ENCODE measurements at places on chromosomes 5 and 9.

DNA sequence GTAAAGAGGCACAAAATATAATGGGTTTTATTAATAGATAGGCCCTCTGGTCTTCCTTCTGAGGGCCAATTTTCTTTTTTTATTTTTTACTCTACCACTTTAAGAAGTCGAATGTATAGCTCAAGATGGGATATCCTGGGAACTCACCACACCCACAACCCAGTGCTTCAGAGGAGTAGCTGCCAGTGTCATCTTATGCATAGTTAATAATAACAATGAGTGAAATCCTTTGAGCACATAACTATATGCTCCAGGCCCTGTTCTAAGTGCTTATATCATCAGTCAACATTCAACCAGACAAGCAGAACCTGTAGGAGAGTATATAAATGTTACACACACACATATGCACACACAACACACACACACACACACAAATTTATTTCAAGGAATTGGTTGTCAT lies 150.3 kb upstream of the ACTBL2 start:
- no peak for DNase-seq

- no peak for DNase-seq
These were observed 39.5 kb upstream of the TNFSF15 start for GRCh38 chr9:114845373-114845772.

- no peak for DNase-seq
These were observed 119.6 kb upstream of the FST start for GRCh38 chr5:53360811-53361210.

DNA sequence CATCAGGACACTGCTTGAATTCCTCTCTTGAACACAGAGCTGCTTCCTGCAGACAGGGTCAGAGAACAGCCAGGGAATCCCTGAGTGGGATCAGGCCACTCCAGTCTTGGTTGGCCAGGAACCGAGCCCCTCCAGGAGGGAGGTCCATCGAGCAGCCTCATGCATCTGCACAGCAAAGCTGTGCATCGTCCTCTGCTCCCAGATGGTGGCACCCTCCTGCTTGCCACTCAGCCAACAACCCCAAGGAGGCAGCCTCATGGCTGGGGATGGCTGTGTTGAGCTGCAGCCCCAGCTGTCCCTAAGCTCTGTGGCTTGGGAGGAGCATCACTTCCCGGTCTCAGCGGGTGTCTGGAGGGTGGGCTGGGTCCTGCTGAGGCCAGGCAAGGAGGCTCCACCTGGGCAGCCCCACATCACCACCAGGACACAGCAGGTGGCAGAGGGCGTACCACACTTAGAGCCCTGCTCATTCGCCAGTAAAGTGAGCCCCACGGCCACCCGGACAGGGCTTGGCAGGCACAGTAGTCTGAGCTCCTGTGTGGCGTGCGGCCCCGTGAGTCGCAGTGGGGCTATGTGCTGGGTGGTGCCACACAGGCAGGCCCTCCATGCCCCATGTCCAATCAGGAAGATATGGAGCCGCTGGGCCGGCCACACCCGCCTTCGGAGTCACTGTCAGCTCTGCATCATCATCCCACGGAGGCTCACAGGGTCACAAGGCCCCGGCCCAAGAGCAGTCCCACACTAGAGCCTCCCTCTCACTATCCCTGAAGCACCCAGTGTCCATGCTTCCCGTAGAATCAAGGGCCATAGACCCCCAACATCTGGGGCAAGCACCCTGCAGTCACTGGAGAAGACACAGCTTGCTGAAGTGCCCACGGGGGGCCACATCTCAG lies 11.9 kb downstream of the LPCAT1 start:
- DNase-seq = peak; percentile 37

GRCh38 chr5:94385767-94386166 lies 232.6 kb downstream of the KIAA0825 start:
- no peak for DNase-seq

- no peak for DNase-seq
These were observed 897 bp downstream of the NDST1 start for GRCh38 chr5:150508828-150509227.

DNA sequence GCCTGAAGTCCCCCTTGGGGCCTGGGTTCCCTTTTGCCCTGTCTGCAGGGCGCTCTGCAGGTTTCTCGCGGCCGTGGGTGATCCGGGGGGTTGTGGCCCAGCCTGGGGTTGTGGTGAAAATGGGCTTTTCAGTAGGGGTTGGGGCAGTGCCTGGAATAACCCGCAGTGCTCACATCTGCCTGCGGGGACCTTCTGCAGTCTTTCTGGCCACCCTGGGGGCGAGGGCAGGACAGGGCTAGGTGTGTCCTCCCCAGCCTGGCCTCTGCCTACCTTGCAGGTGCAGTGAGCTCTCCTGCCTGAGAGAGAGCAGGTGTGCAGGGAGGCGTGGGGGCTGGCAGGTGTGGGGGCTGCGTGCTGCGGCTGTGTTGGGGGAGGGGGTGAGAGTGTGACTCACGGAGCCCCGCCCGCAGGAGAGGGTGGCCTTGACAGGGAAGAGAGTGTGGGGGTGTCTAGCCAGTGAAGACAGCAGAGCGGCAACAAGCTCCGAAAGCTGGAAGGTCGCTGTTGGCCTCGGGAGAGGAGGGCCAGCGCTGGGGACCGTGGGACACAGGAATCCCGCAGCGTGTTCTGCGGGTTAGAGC lies 131.4 kb downstream of the MRPL36 start:
- no peak for DNase-seq

GRCh38 chr9:36592801-36593583 lies 20.3 kb downstream of the MELK start:
- DNase-seq = no peak

GRCh38 chr5:16544607-16545374 lies 72.0 kb downstream of the RETREG1 start:
- no peak for DNase-seq

- DNase-seq = no peak
These were observed 2.8 kb downstream of the TENT4A start for GRCh38 chr5:6715758-6716628.

DNA sequence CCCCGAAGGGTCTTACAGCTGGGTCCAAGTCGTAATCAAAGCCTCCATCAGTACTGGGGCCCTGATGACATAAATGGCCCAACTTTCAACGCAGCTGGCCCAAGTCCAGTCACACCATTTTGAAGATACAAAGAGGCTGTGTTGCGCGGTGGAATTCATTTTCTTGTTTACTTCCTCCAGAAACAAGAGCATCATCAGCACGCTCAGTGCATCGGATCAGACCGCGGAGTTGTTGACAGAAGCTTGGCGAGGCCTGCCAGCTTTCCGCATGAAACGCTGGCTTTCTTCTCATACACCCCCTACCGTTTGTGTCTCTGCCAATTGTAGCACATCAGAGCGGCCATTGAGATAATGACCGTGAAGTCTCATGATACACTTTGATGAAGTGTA lies 101.7 kb upstream of the SPATA31D4 start:
- no peak for DNase-seq

- no peak for DNase-seq
These were observed 48.2 kb downstream of the NKD2 start for GRCh38 chr5:1056611-1057484.

- DNase-seq = no peak
These were observed 176.6 kb upstream of the FREM1 start for GRCh38 chr9:15086778-15087324.

DNA sequence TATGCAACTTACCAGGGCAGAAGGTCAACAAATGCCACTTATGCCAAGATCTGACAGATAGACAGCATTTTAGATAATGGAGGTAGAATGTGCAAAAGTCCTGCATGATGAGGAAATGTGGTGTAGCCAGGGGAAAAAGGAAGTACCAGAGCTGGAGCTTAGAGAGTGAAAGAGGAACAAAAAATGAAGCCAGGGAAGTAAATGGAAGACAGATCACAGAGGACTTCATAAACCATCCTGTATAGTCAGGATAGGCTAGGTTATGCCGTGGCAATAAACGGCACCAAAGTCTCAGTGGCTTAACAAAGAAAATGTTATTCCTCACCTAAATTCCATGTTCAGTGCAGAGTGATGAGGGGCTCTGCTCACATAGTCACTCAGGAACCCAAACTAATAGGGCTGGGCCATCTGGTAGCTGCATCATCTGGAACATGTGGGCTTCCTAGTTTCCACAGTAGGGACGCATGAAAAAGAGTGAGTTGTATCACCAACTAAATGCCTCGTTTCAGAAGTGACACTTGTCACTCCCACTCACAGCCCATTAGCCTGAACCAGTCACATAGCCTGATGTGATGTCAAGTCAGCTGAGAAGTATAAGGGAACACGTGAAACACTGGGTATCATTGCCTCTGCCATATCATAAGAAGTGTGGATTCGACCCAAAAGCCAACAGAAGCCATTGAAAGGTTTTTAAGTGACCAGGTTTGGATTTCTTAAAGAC lies 70.3 kb downstream of the SH3RF2 start:
- no peak for DNase-seq

DNA sequence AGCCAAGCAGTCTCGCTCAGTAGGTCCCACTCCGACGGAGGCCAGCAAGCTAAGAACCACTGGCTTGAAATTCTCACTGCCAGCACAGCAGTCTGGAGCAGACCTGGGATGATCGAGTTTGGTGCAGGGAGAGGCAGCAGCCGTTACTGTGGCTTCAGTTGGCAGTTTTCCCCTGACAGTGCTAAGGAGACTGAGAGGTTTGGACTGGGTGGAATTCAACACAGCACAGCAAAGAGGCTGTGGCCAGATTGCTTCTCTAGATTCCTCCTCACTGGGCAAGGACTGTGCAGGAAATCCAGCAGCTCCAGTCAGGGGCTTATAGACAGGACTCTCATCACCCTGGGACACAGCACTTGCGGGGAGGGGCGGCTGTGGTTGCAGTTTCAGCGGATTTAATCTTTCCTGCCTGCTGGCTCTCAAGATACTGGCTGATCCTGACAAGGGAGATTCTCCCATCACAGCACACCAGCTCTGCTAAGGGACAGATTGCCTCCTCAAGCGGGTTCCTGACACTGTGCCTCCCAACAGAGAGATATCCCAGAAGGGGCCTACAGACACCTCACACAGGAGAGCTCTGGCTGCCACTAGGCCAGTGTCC lies 122.1 kb downstream of the YIPF5 start:
- no peak for DNase-seq

DNA sequence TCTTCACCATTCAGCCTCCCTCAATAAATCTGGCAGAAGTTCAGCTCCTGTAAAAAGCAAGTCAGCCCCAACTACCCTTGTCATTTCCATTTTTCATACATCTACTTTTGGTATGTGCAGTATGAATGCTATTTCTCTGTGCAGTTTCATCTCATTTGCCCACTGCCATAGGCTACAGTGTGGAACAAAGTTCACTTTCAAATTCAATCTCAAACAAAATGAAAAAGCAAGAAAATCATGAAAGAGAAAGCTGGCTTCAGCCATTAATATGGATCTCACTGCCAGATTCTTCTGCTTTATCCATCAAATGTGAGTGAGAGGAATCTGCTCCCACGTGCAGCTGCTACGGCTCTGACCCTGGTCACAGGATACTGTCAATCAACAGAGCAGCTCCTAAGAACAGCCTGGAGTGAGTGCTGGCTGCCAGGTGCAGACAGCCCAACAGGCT lies 494.2 kb downstream of the ZNF608 start:
- no peak for DNase-seq

DNA sequence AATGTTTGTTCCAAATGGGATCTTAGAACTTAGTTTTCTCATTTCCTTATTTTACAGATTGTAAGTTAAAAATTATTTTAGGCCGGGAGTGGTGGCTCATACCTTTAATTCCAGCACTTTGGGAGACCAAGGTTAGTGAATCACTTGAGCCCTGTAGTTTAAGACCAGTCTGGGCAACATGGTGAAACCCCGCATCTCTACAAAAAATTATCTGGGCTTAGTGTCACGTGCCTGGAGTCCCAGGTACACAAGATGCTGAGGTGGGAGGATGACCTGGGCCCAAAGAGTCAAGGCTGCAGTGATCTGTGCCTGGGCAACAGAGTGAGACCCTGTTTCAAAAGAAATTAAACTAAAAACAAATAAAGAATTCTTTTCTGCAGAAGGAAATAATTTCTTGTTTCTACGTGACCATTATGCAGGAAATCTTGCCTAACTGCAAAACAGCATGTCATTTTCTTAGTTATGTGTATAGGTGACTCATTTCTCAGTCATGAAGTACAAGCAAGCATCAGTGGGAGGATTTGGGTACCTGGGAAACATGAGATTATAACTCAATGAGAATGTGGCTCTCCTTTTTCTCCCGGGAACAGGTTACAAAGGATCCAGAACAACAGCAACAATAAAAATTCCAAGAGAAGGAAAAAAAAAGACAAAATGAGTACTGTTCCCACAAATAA lies 375.1 kb upstream of the ST8SIA4 start:
- DNase-seq = no peak

DNA sequence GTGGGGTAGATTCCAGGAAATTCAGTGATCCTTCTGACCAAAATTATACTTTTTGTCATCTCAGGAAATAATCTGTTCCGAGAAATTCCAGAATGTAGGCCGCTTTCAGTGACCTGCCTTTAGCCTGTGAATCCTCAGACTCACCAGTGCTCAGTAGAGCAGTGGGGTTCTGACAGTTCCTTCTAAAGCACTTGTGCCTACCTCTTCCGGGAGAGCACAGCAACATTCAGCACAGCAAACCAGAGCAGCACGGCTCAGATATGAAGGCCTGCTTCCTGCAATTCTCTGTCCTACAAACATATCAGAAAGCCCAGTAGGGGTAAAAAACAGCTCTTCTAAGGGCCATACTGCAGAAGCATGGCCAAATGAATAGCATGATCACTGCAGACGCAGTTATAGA lies 15.0 kb downstream of the FANCC start:
- no peak for DNase-seq

DNA sequence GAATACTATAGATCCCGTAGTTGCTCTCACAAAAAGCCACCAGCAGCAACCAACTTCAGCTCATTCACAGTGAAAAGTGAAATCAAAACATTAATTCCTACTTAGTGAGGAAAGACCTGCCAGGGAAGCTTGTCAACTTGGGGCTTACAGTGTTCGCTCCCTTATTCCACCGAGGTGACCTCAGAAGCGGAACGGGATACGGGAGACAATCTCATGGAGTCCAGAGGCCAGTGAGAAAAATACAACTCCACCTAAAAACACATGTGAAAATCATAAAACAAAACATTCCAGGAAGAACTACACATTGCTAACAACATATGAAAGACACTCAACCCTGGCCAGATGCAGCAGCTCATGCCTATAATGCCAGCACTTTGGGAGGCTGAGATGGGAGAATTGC lies 11.6 kb downstream of the EPB41L4B start:
- no peak for DNase-seq

GRCh38 chr5:39409033-39409432 lies 15.7 kb downstream of the DAB2 start:
- no peak for DNase-seq

GRCh38 chr5:32022638-32023037 lies 151.5 kb downstream of the GOLPH3 start:
- DNase-seq = no peak

GRCh38 chr9:121798941-121799340 lies 147.5 kb downstream of the DAB2IP start:
- DNase-seq = no peak

- DNase-seq = no peak
These were observed 20.9 kb downstream of the FABP6 start for GRCh38 chr5:160250226-160250625.
